ENCODE measurements at places on chromosomes 6 and 20.
A peak's percentile ranks its signal among the peaks of the same experiment; 100 is the strongest.

DNA sequence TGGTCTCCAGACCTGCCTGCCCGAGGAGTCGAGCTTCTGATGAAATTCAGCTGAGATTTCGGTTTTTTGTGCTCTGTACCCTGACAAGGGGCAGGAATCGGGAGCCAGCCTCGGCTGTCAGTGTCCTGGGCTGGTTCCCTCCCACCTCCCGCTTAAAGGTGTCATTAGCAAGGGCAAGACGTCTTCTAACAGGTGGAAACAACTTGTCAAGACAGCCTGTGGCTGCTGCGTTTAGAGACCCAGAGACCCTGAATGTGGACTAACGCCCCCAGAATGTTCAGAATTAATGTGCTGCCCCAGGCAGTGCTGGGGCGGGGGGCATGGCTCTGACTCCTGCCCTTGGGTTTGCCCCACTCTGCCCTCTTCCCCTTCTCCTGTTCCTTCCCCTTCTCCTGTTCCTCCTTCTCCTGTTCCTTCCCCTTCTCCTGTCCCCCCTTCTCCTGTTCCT, 69.7 kb downstream of the PHACTR3 start:
- no peak for DNase-seq

DNA sequence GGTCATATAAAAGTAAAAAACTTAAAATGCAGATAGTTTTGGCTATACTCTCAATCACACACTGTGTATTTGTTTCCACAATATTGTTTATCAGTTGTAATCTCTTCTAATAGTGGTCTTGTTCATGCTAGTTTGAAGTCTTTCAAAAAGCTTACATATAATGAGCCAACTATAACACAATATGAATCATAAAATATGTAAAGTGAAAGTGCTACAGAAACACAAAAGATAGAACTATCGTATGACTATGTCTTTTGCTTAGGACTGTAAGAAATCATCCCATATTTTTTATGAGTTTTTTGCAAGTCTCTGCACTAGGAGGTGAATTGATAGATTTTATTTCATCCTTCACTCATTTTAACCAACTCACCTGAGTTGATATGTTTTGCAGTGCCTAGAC, 136.0 kb downstream of the MMUT start:
- DNase-seq, result no peak

GRCh38 chr20:63682384-63683139, 13.9 kb upstream of the TNFRSF6B start:
- no peak for DNase-seq

DNA sequence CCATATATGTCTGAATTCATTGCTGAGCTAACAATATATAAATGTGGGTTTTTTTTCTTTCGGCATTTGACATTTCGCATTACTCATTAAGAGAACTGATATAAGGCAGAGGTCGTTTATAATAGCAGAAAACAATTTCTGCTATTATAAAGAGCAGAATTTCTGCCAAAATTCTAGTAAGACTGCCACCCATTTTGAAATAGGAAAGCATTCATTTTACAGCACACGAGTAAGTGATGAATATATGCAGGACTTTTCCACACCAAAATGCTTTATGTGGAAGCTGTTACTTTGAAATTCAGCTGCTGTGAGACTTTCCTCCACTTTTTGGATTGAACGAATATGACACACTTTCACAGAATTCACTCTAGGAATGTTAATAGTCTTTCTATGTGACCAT, 610.9 kb upstream of the MAN1A1 start:
- DNase-seq, result no peak

- DNase-seq, result peak; percentile 20
Measured at GRCh38 chr6:122381494-122382265, 17.8 kb upstream of the HSF2 start.

DNA sequence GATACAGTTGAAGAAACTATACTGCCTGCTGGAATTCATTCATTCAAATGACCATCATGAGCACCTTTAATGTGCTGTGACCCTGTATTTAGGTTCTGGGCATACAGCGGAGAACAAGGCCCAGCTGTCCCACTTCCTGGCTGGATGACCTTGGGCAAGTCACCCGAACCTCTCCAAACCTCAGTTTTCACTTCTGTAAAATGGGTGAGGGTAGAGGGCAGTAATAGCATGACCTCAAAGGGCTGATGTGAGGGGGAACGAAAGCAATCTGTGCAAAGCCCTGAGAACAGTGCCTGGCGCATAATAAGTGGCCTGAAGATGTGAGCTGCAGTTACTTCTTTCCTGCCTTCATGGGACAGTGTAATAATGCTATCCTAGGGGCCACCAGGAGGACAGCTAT, 20.5 kb upstream of the AAR2 start:
- DNase-seq, result no peak

DNA sequence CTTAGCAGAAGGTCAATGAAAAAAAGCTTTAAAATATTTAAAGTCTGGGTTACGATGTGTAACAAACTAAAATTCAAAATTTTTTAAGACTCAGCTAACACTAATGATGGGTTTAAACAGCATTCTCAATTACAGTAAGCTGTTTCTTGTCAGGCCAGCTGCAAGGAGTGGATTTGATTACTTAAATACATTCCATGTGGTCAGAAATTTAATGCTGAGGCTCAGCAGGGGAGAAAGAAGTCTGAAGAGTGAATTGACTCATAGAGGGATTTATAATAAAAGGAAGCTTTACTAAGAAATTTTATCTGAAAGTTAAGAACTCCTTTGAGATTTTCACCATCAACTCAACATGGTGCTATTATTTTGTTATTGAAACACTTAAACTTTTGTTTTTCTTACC, 398.6 kb downstream of the KHDRBS2 start:
- DNase-seq, result no peak

DNA sequence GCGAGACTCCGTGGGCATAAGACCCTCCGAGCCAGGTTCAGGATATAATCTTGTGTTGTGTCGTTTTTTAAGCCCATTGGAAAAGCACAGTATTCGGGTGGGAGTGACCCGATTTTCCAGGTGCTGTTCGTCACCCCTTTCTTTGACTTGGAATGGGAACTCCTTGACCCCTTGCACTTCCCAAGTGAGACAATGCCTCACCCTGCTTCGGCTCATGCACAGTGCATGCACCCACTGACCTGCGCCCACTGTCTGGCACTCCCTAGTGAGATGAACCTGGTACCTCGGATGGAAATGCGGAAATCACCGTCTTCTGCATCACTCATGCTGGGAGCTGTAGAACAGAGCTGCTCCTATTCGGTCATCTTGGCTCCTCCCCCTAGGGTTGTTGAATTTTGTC, 307.7 kb upstream of the DEFB115 start:
- DNase-seq, result no peak

- no peak for DNase-seq
Measured at GRCh38 chr20:21609221-21609620, 95.4 kb upstream of the NKX2-2 start.

DNA sequence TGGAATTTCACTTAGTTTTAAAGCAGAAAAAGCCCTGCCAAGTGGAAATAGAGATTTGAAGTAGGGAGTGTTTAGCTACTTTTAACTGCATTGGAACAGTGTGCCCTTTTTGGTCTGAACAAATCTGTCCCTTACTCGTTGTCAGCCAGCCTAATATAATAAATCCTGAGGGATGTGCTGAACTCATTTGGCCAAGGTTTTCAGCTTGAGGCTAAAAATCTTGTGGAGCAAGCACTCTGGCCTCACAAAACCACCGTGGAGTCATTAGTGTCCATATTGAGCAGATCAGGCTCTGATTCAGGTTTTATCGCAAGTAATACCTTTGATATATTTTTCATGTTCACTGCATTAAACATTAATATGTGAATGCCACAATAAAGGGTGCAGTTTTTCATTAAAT, 383.5 kb downstream of the FRK start:
- no peak for DNase-seq

- DNase-seq, result no peak
Measured at GRCh38 chr6:10081075-10081474, 333.8 kb downstream of the TFAP2A start.

GRCh38 chr6:36039112-36039511, 11.5 kb downstream of the MAPK14 start:
- DNase-seq, result no peak

GRCh38 chr6:101770116-101770515, 376.6 kb downstream of the GRIK2 start:
- DNase-seq, result no peak

GRCh38 chr6:150189122-150189521, 46.3 kb downstream of the PPP1R14C start:
- no peak for DNase-seq

- DNase-seq, result no peak
Measured at GRCh38 chr6:11208267-11208666, 24.2 kb downstream of the NEDD9 start.

DNA sequence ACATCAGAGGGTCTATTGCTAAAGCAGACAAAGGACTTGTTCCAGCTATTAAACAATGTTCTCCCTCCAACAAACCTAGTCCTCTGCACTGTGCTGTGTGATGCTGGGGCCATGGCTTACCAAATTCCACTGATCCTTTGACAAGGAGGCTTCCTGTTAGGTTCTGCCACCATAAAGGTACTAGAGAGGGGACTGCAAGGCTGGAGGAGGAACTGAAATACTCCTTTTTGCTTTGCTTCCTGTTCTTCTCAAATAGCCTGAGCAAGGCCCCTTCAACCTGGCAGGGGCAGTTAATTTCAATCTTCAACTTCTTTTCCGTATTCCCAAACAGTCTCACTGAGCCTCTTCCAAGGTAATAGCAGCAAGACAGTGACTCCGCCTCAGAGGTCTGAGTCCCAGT, 286.4 kb upstream of the IRAK1BP1 start:
- no peak for DNase-seq

DNA sequence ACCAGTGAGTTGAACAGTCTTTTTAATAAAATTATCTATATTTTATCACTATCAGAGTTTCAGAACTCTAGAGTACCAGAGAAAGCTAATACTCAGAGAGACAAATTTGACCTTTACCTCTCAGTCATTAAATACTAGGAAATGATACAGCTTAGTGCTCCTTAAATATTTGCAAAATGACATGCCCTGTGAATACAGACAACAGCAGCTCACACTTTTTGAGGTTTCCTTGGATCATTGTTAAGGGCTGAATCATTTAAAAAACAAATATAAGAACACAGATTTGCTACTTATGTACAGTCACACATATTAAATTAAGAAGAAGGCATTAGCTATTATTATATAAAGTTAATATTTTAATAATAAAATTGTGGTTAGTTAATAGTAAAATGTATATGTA, 1158.7 kb upstream of the EYS start:
- DNase-seq, result no peak

DNA sequence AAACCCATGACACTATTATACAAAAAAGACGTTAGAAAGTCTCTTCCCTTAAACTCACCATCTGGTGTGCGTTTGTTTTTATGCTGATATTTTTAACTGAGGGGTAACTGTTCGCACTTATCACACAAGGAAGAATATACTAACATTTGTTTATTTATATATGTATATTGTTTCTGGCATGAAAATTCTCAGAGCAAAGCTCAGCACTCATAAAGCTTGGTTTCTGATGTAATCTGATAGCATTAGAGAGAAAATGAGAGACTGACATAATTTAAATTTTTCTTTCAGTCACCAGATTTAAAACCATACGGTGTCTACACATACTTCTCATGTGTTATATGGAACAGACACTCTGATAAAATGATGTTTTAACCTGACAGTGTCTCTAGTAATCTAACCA, 6.9 kb downstream of the BLOC1S5 start:
- no peak for DNase-seq

DNA sequence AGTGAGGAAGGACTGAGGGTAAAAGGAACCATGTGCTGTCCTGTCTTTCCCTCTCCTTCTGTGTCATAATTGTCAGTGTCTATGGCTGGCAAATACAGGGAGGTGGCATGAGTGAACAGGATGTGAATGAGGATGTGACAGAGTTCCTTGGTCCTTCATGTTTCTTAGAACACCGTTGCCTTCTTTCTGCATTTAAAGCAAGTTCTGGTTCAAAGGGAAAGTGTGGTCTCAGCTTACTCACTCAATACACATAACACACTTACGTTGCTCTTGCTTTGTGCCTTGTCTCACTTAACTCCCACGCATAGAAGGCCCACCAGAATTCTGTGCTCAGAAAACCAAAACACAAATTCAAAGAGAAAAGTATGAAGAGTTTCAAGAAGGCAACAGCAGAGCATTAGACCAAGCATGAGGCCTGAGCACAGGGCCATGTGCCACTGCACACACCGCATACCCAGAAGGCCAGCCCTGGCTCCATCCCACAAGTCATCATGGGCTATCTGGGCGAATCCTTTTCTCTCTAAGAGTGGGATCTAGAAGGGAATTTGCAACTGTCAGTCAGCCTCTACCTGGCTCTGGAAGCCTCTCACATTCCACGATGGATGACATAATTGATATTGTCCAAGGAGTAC, 38.9 kb upstream of the SAYSD1 start:
- no peak for DNase-seq

DNA sequence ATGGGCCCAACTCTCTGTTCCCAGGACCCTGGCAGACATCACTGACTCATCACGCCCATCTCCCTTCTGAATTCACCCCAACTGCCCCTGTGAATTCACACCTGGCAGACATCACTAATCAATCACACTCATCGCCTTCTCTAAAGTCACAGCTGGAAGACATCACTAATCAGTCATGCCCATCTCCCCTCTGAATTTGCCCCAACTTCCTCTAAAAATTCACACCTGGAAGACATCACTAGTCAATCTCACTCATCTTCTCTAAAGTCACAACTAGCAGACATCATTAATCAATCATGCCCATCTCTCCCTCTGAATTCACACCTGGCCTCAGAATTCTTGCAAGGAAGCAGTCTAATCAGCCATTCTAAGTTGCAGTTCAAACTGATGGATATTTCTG, 111.1 kb downstream of the FOXA2 start:
- no peak for DNase-seq

- DNase-seq, result no peak
Measured at GRCh38 chr6:37077191-37077904, 71.9 kb downstream of the FGD2 start.

Measured in activated T-helper 1 cell treated with Interleukin-2 at 50 U/mL for 16 hours (primary cell).